ENCODE measurements at places on chromosomes 3 and 15. TPM values are rescaled to one million over a fixed set of nuclear protein-coding genes. Genes with fewer than 3 reads are reported as not detected.

- DNase-seq: no peak
These were observed 84.7 kb upstream of the LRRN1 start for GRCh38 chr3:3714572-3714971.

DNA sequence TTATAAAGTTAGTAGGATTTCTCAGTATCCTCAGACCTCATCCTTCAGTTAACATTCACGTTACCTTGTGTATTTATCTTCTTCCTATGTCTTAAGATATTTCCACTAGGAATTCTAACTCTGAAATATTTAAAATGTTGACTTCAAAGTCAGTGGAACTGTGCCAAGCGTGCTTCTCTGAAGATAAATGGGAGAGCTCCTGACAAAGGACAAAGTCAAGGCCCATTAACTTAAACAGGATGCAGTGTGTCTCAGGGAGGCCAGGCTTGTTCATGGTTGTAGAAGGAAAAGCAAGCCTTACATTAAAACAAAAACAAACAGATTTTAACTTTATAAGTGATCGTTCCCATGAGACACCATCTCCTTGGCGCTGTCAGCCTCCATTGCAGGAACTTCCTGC lies 41.5 kb downstream of the ABHD17C start:
- no peak for DNase-seq

DNA sequence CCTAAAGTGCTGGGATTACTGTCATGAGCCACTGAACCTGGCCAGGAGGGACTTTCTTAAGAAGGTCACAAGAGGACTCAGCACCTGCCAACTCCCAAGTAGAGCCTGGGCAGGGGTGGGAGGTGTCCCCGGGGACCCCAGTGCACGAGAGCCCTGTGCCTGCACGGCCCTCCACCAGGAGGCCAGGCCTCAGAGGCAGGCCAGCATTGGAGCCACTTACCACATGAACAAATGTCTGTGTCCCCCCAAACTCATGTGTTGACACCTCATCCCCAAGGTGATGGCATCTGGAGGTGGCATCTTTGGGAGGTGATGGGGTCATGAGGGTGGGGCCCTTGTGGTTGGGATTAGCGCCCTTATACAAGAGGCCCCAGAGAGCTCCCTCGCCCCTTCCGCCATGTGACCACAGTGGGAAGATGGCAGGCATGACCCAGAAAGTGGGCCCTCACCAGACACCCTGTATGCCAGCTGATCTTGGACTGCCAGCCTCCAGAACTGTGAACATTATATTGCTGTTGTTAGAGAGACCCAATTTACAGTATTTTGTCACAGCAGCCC lies 3.2 kb upstream of the RPUSD3 start:
- DNase-seq: no peak

DNA sequence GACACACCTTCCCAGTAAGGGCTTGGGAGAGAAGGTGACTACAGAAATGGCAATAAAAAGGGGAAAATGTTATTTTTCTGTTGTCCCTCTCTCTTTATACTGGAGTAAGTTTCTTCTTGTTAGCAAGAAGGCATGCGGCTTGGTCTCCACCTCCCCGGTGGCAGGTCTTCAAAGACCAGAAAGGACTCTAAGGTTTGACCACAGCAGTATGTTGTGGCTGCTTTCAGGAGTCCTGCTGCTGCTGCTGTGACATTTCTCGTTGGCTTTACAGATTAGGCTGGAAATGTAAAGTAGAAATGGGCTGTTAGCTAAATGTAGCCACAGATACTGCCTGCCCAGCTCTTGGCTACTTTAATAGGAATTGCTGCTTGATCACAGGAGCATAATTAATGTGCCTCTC lies 175.8 kb upstream of the ZBTB20 start:
- no peak for DNase-seq

Gene EIF1B
- 41.5 TPM for total RNA-seq

Gene ALDH1L1
- not detected for total RNA-seq

GRCh38 chr15:67762610-67763368 lies 62.5 kb upstream of the SKOR1 start:
- DNase-seq: peak; percentile 62

DNA sequence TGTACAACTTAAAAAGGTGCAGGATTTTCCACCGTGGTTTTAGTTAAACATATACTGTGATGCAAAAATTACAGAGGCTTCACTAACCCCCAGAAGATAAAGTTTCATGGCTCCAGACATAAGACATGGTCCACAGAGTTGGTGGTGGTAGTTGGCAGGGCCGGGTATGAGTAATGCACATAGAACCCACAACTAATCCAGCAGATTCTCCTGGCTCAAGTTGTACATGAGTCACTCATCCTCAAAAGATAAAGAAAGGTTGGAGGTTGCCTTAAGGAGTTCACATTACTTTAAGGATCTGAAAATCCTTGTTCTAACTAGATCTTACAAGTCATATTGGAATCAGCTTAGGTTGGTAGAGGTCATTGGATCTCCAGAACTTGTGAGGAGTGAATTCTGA lies 98.3 kb upstream of the ZBTB20 start:
- DNase-seq: no peak

- DNase-seq: no peak
These were observed 99.3 kb upstream of the TNFAIP8L3 start for GRCh38 chr15:51193979-51194378.

DNA sequence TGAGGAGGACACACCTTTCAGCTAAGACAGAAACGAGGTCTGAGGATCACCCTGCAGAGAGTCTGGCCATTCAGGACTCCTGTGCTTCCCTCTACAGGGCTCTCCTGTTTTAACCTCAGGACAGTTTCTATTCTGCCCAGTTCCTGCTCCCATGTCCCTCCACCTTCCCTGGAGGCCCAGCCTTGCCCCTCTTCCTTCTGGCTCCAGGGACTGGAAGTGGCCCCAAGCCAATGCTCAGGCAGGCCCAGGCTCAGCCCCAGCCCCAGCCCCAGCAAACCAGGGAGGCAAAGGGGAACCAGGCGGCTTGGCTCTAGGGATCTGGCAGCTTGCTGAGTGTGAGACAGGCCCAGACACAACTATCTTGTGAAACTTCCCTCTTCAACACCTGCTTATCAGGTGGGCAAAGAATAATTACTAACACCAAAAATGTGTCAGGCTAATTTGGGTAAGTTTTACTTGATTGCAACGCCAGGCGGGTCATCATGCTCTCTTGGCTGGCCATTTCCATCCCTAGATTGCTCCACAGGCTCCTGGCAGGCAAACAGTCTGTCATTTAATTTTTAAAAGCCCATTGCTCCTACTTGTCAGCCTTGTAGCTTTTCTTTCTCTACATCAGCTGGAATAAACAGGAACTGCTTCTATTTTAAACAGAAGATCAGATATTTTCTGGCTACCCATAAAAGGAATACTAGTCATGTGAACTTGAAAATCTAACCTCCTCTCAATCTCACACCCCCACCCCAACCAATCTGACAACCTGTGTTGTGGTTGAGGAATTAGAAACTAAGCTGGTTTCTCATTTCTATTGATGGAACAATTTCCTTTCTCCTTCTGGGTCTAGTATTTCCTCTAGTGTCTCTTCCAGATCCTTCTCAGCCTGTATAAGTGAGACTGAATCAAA lies 33.5 kb downstream of the UPK1B start:
- no peak for DNase-seq

DNA sequence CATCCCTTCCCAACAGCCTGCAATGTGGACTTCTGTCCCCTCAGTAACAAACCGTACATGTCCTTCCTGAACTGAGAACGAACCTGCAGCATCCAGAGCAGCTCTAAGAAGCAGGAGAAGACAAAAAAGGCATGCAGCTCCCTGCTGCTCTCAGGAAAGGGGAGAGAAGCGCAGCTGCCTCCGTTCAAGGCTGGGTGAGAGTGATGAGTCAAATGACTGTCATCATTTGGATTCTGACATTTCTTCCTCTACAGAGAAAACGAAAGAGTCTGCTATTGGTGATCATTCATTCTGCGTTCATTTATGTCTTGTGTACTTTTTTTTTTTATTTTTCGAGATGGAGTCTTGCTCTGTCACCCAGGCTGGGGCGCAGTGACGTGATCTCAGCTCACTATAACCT lies 677.8 kb downstream of the FHIT start:
- no peak for DNase-seq

- DNase-seq: no peak
These were observed 19.7 kb downstream of the CFAP100 start for GRCh38 chr3:126414406-126414805.

All from activated CD8-positive, alpha-beta memory T cell treated with anti-CD3 and anti-CD28 coated beads, Interleukin-2, amount 10 ng/mL, durations not matched to agents 7 days and 5 days (primary cell).